ENCODE measurements at places on chromosomes 4 and X. TPM values are rescaled to one million over a fixed set of nuclear protein-coding genes. Genes with fewer than 3 reads are reported as not detected.

The SASH3 gene
- total RNA-seq = not detected

The VSIG4 gene
- total RNA-seq = not detected

The FDCSP gene
- total RNA-seq = not detected

The PRSS12 gene
- 5.0 TPM for total RNA-seq

The MAGEA9B gene
- not detected for total RNA-seq

The PRDM5 gene
- total RNA-seq = 19.1 TPM

The NLRP2B gene
- total RNA-seq = not detected

The LANCL3 gene
- total RNA-seq = 0.11 TPM

The NMU gene
- total RNA-seq = 13.2 TPM

The AKAP14 gene
- total RNA-seq = 0.29 TPM

The BRS3 gene
- not detected for total RNA-seq

The AMBN gene
- not detected for total RNA-seq

The NEUROG2 gene
- not detected for total RNA-seq

The ABLIM2 gene
- total RNA-seq = 1.6 TPM

The HNRNPD gene
- total RNA-seq = 252 TPM

The MAGEB1 gene
- 0.33 TPM for total RNA-seq

The RHOXF2B gene
- total RNA-seq = not detected

The RAB28 gene
- 24.6 TPM for total RNA-seq

The ATG4A gene
- 4.4 TPM for total RNA-seq

The ADH7 gene
- total RNA-seq = not detected

The PRR32 gene
- total RNA-seq = not detected

The USP26 gene
- total RNA-seq = not detected

The PNMA5 gene
- 0.09 TPM for total RNA-seq

The TRIM60 gene
- total RNA-seq = not detected

The USP38 gene
- total RNA-seq = 18.4 TPM

The SPANXD gene
- not detected for total RNA-seq

The FAM133A gene
- total RNA-seq = 0.22 TPM

The ATP1B4 gene
- total RNA-seq = not detected

The CT45A5 gene
- total RNA-seq = not detected

The EFHC2 gene
- 2.2 TPM for total RNA-seq

The SPANXN3 gene
- not detected for total RNA-seq

The CCDC110 gene
- total RNA-seq = 0.26 TPM
